ENCODE measurements at places on chromosomes 1 and 21.

DNA sequence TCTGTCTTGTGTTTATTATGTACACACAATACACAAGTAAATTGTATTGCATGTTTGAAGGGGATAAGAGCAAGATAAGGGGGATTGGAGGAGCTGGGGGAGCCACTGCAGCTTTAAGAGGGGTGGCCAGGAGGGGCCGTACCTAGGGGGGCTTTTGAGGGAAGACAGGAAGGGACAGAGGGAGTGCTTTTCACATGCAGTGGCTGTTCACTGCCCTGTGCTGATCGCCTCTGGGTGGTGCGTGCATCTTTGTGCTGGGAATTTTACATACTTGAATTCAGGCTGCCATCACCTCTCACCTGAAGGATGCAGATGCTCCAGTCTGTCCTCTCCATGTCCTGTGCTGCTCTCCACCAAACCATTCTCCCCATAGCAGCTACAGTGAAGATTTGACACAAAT is 179.5 kb downstream of the PTPRU start:
- DNase-seq, result no peak

DNA sequence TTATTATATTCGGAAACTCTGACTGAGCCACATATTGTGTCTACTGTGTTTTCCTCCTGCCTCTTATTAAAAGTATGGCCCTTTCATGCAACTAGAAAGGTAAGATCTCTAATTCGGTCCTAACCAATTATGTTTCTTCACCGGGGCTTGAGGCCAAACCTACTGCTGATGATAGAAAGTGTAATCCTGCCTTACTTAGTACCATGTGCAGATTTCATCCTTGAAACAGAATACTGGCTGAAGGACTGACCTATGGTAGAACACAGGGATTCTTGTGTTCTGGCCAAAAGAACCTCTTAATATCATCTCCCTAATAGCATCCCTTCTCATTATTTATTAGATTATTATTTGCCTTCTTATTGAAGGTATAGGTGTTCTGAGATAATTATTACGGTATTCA is 72.6 kb downstream of the TOR3A start:
- no peak for DNase-seq

- DNase-seq, result no peak
These were observed 78.0 kb downstream of the CDC14A start for GRCh38 chr1:100430325-100430756.

- no peak for DNase-seq
These were observed 250.5 kb downstream of the PDE4B start for GRCh38 chr1:66043186-66043585.

DNA sequence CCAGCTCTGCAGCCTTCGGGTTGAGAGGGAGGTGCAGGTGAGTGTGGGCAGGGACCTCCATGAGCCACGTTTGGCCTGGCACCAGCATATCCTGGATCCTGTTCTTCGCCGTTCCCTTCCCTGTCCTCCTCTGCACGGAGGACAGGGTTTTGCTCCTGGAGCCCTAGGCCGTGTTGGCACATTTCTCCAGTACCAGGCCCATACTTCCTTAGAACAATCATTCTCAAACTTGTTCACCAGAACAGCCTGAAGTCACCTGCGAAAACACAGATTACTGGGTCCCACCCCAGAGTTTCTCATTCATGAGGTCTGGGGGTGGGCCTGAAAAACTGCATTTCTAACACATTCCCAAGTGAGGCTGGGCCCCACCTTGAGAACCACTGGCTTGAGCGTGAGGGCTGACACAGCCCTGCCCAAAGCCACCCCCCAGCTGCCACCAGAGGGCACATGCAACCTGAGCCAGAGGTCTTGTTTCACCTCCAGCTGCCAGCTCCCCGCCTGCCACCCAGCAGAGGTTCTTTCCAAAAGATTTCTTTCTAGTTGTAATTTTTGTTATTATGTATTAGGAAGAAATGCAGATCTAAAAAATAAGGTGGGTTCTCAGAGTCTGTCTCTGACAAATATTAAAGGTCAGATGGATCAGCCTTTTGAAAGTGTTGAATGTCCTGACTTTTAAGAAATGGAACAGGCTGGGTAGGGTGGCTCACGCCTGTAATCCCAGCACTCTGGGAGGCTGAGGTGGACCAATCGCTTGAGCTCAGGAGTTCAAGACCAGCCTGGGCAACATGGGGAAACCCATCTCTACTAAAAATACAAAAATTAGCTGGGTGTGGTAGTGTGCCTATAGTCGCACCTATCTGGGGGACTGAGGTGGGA is 39.6 kb upstream of the LDLRAP1 start:
- peak; percentile 69 for DNase-seq

GRCh38 chr1:23433122-23433521 is 8.6 kb upstream of the TCEA3 start:
- DNase-seq, result no peak

- DNase-seq, result no peak
These were observed at the start of gene KRTAP10-9 for GRCh38 chr21:44626673-44627143. TSS of gene KRTAP10-9 (plus strand) at chr21:44627093. CDS start at chr21:44627172, 79 bp downstream.

- DNase-seq, result no peak
These were observed 39.6 kb upstream of the ITPKB start for GRCh38 chr1:226778657-226779058.

DNA sequence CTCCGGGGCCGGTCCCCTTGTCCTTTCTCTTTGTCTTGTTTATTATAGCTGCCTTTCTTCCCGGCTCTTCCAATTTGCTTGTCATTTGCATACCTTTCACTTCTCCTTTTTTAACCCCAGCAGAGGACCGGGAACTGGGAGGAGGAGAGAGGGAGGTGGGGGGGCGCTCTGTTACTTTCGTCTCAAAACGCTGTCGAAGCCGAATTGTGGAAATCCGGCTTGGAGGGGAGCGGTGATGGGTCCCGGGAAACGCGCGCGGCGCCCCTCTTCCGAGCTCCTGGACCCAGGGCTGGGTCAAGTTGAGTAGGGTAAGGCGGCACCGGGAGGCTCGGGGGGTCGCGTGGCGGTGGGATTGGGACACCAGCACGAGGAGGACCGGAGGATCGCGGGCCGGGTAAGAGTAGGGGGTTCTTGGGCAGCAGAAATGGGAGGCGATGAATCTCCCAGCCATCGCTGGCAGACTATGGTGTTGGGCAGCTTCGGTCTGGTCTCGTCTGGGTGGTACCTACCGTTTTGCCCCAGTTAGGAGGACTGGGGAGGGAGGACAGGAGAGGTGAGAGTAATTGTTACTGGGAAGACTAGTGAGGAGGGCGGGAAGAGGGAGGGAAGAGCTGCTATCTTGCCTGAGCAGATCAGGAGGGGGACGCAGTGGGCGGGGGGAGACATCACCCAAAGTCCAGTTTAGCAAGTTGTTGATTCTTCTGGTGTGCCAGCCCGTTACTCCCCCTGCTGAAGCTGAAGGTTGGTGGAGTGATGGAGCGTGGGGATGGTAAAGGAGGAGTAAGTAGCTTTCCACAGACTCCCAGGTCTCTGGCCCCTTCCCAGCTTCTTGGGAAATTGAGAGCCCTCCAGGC is 1.5 kb downstream of the PROX1 start:
- no peak for DNase-seq

- DNase-seq, result no peak
These were observed 33.8 kb downstream of the MFSD2A start for GRCh38 chr1:39988618-39989343.

DNA sequence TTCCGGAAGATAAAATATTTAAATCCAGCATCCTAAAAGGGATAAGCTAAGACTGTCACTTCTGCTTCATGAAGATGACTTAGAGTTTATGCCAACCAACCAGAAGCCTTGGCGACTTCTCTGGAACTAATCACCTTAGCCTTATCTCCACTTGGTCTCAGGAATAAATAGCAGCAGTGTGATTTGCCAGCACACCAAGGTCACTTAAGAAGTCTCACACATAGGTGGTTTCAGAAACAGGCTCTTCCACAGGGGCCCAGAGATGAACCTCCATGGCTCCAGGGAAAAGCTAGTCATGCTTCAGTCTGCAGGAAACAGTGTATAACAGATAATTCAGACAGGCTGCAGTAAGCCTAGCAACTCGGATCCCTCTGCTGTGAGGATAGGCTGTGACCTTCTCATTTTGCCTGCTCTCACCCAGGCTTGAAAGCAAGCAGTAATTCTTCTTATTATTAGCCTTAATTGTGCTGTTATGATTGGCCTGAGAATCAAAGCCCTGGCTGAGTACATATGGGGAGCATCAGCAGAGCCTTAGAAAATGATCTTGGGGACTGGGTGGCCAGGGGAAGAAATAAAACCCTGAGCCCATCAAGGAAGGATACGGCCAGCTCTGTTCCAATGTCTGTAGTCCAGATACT is 84.7 kb downstream of the WLS start:
- no peak for DNase-seq

DNA sequence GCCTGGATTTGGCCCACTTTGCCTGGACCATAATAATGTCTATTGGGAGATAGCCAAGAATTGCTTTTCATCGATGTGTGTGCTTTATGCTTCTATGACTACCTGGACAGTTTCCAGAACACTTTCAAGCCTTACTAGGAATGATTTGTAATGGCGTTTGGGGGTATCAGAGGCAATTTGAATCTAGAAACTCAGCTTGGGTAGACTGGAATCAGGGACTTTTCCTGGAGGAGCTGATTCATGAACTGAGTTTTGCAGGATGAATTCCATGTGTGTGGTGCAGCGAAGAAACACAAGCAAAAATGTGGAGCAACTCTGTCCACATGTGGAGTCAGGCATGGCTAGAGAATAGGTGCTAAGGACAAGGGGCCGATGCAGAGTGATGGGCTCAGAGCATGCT is 11.9 kb upstream of the TMEM61 start:
- DNase-seq, result no peak

DNA sequence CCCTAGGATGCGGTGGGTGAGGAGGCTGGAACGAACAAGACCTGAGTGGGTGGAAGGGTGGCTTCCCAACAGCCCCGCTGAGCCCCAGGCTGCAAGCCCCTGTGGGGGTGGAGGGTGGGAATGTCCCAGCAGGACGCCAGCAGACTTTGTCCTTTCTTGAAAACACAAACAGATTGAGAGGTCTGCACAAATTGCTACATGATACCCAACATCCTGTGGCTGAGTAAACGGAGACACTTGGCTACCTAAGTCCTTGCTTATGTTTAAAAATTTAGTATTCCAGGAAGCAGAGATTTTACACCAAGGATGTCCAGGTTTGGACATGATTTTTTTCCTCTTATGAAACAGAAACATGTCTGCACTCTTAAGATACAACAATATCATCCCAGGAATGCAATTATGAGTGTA is 11.8 kb upstream of the F3 start:
- DNase-seq, result no peak

- DNase-seq, result no peak
These were observed 10.7 kb downstream of the TIE1 start for GRCh38 chr1:43311521-43311920.

- DNase-seq, result no peak
These were observed 14.8 kb upstream of the ZNF669 start for GRCh38 chr1:247118946-247119446.

Data from naive thymus-derived CD8-positive, alpha-beta T cell (primary cell).